ENCODE measurements at places on chromosomes 4 and X. TPM values are rescaled to one million over a fixed set of nuclear protein-coding genes. Genes with fewer than 3 reads are reported as not detected.

MED14 gene
- 36.9 TPM for polyA plus RNA-seq

GRCh38 chr4:88811904-88812303 is 114.3 kb upstream of the NAP1L5 start:
- no peak for DNase-seq

DNA sequence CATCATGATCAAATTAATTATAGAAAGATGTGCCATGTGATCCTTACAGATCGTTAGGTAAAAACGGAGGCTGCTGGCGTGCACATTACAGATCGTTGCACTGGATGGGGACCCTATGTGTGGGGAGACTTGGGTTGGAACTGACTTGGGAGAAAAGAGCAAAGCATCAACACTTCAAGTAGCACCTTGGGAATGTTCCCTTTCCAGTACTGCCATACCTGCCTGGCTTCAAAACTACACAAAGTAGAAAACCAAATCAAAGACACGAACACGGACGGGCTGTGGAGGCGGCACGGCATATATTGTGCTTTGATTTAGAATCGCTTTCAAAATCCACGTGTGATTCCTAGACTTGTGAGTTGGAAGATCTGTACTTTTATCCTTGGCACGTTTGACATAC is 898 bp downstream of the CMC4 start:
- DNase-seq, result no peak

- peak; percentile 3 for DNase-seq
These were observed 689 bp downstream of the METAP1 start for GRCh38 chr4:98996056-98996764.

DNA sequence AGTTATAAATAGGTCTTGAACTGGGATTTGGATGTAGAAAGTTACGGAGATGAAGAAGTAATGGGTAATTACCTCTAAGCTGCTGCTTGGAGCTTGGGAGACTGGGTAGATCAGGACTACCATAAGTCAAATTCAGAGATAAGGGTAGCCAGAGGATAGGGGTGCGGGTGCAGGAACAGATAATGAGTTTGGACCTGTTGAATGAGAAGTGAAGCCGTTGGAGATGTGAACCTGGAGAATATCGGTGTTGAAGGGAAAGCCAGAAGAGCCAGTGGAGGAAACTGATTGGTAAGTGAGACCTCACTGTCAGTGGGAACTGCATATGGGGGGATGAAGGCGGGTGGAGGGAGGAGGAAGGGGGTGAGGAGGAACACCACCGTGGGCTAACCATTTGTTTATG is 618 bp upstream of the FOXO4 start:
- DNase-seq, result no peak

P2RY4 gene
- polyA plus RNA-seq, result 0.14 TPM

DNA sequence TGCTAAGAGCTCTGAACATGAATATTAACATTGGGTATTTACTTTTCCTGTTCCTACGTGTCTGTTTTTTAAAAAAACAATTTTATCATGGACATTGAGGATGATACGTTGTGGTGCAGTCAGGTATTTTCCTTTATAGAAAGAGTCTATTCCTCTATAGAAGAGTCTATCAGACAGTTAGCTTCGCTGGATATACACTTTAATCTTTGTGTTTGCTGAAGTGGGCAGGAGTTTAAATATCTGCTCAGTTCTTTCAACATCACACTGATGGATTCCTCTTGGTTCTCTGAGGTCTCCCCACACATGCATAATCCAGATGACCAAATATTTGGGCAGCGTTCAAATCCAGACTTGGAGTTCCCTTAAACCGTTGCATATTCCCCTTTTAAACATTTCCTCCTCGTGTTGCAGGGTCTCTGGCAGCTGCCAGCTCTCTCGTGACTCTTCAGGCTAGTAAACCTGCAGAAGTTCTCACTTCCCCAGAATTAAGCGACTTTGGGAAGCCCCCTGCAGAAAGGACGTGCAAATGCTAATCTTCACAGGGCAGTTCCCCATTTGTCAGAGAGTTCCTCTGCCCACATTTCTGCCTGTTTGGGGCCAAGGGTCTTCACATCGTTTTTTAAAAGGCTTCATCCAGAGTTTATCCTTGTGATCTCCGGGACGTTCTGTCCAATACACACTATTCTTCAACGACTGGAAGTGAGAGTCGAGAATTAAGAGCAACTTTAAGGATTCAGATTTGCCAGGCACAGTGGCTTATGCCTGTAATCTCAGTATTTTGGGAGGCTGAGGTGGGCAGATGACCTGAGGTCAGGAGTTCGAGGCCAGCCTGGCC is 20.5 kb upstream of the DHRSX start:
- no peak for DNase-seq

GRCh38 chr4:5891563-5892322 is 1.1 kb downstream of the CRMP1 start:
- no peak for DNase-seq

DNA sequence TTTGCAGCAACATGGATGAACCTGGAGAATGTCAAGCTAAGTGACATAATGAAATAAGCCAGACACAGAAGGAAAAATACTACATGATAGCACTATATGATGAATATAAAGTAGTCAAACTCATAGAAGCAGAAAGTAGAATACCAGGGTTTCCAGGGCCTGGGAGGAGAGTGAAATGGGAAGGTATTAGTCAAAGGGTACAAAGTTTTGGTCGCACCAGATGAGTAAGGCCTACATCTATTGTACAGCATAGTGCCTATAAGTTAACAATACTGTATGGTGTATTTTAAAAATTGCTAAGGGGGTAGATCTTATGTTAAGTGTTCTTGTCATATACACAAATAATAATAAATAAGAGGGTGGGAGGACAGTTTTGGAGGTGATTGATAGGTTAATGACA is 41.5 kb downstream of the ENOX2 start:
- DNase-seq, result no peak

DNA sequence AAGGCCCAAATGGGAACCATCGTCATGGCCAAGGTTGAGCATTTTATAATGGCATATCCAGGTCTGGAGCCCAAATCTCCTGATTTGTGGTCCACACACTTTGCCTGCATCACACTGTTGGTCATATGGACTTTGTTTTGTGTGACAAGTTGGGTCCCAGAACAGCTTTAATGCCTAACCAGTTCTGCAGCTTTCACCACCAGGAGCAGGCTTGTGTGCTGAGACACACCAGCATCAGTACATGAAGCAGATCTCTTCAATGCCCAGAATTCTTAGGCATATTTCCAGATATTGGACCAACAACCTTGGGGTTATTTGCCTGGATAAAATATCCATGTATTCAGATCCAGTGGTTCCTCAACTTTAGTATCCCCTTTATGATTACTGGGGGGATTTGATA is 371.3 kb downstream of the FBXW7 start:
- DNase-seq, result no peak

OTC gene
- polyA plus RNA-seq, result 0.49 TPM

DNA sequence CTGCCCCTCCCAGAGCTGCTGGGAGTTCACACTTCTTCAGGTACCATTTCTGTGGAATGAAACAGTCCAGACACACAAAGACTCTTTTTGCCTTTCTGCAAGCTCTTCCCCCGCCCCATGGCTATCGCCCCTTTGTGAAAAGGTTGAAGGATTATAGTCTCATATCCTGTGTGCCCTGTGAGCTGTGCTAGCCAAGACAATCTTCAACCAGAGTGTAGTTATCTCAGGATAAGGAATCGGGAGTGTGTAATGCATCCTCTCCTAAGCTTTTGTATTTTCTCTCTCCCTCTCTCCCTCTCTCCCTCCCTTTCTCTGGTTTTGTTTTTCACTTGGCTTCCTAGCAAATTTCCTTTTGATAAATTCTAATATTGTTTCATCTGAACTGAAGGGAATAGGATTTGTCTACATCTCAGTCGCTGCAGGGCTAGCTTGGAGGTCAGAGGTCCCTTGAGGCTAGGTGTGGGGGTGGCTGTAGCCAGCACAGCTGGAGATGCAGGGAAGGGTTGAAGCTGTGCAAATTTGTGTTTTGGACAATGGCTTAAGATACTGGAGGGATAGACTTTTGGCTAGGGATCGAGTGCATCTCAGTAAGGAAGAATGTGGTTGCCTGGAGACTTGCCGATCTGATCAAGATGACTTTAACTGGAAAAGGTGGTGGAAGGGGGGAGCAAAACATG is 74.6 kb upstream of the NALF2 start:
- DNase-seq, result no peak

GRCh38 chr4:166091146-166091545 is 218.1 kb downstream of the TLL1 start:
- DNase-seq, result no peak

BEX5 gene
- 11.7 TPM for polyA plus RNA-seq

DNA sequence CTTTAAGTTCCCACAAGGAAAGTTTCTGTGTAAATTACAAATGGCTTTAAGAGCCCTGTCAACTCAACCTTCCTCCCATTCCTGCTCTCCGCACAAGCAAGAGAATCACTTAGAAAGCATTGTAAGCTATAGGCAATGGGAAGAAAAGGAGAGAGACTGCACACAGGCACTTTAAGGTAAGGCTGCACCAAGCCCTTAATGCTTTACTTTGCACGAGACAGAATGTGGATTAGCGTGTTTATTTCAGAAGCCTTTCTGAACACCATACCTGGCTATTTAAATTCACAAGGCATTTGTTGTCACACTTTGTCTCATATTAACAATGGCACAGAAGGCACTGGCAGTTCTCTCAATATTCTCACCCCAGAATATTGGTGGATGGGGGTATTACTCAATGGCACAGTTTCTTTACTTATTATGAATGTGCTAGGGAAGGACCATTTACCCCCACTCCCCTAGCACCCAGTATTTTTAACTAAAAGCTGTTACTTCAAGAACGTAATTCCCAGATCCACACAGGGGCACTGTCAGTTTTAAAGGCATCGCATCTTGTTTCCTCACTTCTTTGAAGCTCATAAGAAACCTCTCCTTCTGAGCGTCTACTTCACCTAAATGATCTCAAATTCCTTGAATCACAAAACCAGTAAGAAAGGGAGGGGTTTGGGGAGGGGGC is 150.0 kb downstream of the MAML3 start:
- no peak for DNase-seq

DNA sequence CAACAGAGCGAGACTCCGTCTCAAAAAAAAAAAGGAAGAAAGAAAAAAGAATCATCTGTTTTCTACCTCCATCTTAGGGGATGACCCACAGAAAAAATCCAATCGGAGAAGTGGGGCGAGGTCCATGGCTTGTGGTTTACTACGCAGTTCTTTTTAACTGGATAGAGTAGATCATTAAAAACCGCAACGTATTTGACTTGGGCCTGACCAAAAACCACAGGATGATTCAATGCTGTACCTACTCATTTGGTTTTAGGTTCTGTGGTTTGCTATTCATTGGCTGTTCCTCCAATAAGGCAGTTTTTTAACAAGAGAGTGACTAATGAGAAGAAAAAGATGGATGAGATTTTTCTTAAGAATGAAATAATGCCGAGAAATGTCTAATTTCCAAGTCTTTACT is 83.7 kb downstream of the FREM3 start:
- no peak for DNase-seq

GRCh38 chrX:23900220-23900797 is 7.4 kb downstream of the APOO start:
- no peak for DNase-seq

DAPP1 gene
- 0.99 TPM for polyA plus RNA-seq

DNA sequence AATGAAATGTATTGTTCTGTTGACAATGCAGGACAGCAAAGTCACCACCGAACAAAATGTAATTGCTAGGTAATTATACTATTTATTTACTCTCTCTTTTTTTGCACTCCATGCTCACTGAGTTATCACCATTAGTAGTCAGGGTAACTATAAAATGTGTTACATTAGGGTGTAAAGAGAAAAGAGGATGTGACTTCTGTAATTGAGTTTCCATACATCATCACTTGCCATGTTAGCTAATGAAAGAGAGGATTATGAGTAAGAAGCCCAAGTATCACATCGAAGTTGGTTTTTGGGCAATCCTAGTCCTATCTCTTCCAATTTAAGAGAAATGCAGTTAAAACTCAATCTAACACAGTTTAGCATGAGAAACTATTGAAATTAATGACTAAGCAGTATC is 7.6 kb downstream of the ZXDA start:
- no peak for DNase-seq

DNA sequence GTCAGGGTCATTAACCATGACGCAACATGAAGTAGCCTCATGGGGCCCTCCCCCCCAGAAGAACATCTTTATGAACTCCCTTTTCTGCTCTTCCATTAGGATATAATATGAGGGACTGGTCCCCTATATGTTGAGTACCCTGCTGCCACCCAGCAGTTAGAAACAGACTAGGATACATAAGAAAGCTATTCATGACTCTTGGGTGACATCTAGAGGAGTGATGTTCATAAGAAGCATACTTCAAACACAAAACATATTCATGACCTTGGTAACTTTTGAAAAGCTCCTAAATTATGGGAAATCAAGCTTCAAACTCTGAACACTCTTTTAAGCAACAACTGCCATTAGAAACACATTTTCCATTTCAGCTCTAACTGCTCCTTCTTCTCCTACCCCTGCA is 155.2 kb upstream of the SPIN4 start:
- no peak for DNase-seq

GRCh38 chr4:105471566-105472176 is 2.2 kb downstream of the PPA2 start:
- peak; percentile 50 for DNase-seq

USP51 gene
- 12.3 TPM for polyA plus RNA-seq

DNA sequence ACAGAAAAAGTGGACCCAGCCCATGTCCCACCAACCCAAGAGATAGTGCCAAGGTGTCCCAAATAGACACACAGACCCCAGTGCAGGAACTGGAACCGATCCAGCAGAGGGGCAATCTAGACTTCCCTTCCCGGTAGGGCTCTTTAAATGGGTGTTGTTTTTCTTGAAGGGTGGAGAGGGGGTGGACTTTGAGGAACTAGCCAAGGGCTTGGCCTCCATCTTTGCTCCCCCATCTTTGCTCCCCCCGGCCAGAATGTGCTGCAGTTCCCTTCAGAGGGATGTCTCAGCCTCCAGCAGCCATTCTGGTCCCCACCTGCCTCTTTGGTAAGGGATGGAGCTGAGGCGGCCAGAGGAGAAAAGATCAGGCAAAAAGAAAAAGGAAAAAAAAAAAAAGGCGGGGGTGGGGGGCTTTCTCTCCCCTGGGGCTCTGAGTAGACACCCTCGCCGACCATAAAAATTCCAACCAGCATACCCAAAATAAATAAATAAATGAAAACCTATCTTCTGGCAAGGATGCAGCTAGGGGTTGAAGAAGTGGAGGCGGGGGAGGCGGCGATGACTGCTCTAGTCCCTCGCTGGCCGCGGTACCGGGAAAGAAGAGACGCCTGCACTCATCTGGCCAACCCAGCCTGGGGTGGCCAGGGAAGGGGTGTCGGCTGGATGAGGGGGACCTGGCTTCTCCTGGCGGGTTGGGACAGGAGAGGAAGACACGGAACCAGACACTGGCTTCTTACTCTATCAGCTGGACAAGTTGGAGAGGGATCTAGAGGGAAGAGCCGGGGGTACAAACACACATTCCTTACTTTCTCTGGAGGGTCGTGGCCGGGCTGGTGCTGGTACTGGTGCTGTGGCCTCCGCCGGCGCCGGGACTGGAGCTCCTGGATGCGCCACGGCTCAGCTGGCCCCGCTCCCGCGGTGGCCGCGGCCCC is 38.5 kb upstream of the IQSEC2 start:
- no peak for DNase-seq

DNA sequence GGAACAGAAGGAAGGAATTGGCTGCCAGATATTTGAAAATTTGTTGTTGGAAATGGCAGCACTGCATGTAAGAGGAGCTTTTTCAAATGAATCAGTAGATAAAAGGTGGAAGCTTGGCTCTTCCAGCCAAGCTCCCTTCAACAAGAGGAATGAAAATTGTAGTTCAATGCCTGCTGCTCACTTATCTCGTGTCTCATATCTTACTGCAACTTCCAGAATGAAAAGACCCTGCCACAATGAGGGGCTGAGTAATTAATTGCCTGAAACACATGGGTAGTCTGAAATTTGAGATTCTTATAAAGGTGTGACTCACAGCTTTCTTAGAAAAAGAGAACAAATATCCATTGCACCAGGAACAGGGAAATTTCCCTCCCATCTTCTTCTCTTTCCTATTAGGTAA is 53.0 kb downstream of the HAND2 start:
- no peak for DNase-seq

STBD1 gene
- polyA plus RNA-seq, result 2.2 TPM

PLXNB3 gene
- polyA plus RNA-seq, result 1.9 TPM

Data from left renal cortex interstitium (tissue), 4 donors.